ENCODE measurements at places on chromosomes 1 and 21. TPM values are rescaled to one million over a fixed set of nuclear protein-coding genes. Genes with fewer than 3 reads are reported as not detected.
A peak's percentile ranks its signal among the peaks of the same experiment; 100 is the strongest.

CD1E gene
- polyA plus RNA-seq, result not detected

CELA2A gene
- not detected for polyA plus RNA-seq

OR2T11 gene
- not detected for polyA plus RNA-seq

SIM2 gene
- polyA plus RNA-seq, result 0.05 TPM

LAPTM5 gene
- polyA plus RNA-seq, result 0.77 TPM

TNFRSF9 gene
- polyA plus RNA-seq, result not detected

FAM163A gene
- polyA plus RNA-seq, result 0.28 TPM

DNA sequence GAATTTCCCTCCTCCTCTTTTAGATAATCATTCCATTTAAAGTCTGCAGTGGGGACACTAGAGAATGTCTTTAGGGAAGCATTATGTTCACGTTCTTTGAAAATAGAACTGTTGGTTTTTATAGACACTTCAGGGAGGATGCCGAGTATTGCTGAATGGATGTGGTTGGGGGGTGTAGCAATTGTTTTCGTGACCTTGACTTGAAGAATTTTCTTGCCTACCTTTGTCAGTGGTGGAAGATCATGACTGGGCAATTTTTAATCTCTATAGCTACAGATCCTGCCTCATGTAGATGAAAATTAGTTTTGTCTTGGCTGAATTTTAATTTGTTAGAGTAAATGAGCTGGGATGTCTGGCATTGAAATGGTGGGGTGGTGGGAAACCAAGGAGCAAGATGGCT, 3.8 kb downstream of the SMG7 start:
- no peak overlapping the region for H3K4me3 ChIP-seq
- H3K27ac ChIP-seq, result no peak overlapping the region
- DNase-seq, result no peak
- no peaks in the 10 kb centered on the region for H3K27me3 ChIP-seq
- H3K36me3 ChIP-seq, result no peaks in the 10 kb centered on the region
- peaks cover 8% of the 10 kb centered on the region for H3K4me1 ChIP-seq

- no peak for DNase-seq
- H3K4me3 ChIP-seq, result no peak overlapping the region
- no peaks in the 10 kb centered on the region for H3K27me3 ChIP-seq
Measured at GRCh38 chr1:66334318-66334717, 199.6 kb upstream of the SGIP1 start.

GRCh38 chr1:2132222-2133038, 62.1 kb downstream of the FAAP20 start:
- no peak overlapping the region for H3K27ac ChIP-seq
- H3K27me3 ChIP-seq, result no peaks in the 10 kb centered on the region
- DNase-seq, result no peak
- H3K36me3 ChIP-seq, result no peaks in the 10 kb centered on the region
- peak overlapping the region; percentile 29 for H3K4me3 ChIP-seq
- H3K4me1 ChIP-seq, result peaks cover 20% of the 10 kb centered on the region

GRCh38 chr21:26776310-26777021, 68.7 kb downstream of the ADAMTS1 start:
- no peak overlapping the region for H3K4me3 ChIP-seq
- no peak overlapping the region for H3K27ac ChIP-seq
- DNase-seq, result no peak
- no peaks in the 10 kb centered on the region for H3K27me3 ChIP-seq

- H3K27ac ChIP-seq, result no peak overlapping the region
- no peak overlapping the region for H3K4me3 ChIP-seq
- no peaks in the 10 kb centered on the region for H3K36me3 ChIP-seq
- peaks cover under 1% of the 10 kb centered on the region for H3K4me1 ChIP-seq
- no peak for DNase-seq
- H3K27me3 ChIP-seq, result no peaks in the 10 kb centered on the region
Measured at GRCh38 chr21:36245649-36246048, 74.3 kb upstream of the MORC3 start.

DNA sequence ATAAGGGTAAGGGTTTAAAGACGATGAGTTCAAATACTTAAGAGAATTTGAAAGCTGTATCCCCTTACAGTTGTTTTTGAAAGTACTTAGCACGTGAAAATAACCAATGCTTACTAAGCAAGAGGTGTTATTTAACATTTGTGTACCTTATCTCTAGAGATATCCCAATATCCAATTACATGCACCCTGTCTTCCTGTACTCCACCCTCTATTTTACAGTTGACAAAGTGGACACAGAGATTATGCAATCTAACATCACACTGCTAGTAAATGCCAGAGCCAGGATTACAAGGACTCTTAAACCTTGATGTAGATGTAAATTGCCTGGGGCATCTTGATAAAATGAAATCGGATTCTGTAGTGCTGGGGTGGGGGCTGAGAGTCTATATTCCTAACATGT, 72.0 kb downstream of the GDAP2 start:
- H3K4me1 ChIP-seq, result no peaks in the 10 kb centered on the region
- no peaks in the 10 kb centered on the region for H3K27me3 ChIP-seq
- no peak overlapping the region for H3K27ac ChIP-seq
- DNase-seq, result no peak
- H3K36me3 ChIP-seq, result no peaks in the 10 kb centered on the region

DNA sequence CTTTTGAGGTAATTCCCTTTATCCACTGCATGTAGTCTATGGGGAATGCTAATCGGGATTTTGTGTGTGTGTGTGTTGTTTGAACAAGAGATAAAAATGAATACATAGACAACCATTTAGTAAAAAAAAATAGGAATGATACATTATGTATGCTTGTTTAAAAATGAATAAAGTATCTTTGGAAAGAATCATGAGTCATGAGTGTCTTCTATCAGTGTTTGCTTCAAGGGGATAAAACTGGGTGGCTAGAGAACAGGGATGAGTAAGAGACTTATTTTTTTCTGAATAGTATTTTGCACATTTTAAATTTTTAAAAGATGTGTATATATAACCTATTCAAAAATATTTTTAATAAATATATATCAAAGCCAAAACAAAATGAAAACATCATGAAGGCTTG, 839.4 kb upstream of the ADGRL4 start:
- H3K27me3 ChIP-seq, result no peaks in the 10 kb centered on the region
- no peak overlapping the region for H3K4me3 ChIP-seq
- H3K36me3 ChIP-seq, result no peaks in the 10 kb centered on the region
- no peak for DNase-seq
- H3K27ac ChIP-seq, result no peak overlapping the region

DNA sequence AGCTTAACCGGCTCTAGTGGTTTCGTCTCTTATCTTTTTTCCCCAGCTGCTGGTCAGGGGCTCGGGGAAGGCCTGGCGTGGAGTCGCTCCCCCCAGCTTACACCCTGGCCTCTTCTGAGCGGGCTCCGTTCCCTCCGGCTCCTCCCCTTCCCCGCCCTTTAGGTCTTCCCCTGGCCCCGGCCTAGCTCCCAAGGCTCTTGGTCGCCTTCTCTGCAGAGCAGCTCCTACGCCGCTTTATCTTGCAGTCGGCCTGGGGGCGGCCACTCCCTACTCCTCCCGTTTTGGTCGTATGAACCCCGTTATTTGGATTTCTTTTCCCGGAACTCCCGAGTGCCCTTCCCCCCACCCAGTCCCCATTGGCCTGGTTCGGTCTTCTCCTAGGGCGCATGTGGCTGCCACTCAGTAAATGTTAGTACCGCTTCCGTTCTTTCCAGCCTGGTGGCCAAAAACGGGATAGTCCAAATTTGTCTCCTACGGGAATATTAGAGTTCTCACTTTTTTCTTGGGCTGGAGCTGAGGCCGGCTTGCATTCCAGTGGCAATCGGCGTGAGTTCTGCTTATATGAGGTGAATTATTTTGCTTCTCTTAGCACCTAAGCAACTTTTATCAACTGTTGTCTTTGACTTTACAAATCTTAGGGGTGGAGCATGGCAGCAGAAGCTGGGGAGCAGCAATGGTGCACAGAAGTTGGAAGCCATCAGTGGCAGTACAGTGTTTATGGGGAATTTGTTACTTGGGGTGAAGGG, 467 bp downstream of the THRAP3 start:
- DNase-seq, result peak; percentile 23
- H3K36me3 ChIP-seq, result peaks cover 3% of the 10 kb centered on the region
- no peaks in the 10 kb centered on the region for H3K27me3 ChIP-seq
- no peaks in the 10 kb centered on the region for H3K4me1 ChIP-seq
- H3K4me3 ChIP-seq, result peak overlapping the region; percentile 93

GRCh38 chr1:171350594-171350993, 36.6 kb downstream of the FMO4 start:
- no peak overlapping the region for H3K27ac ChIP-seq
- H3K27me3 ChIP-seq, result no peaks in the 10 kb centered on the region
- no peaks in the 10 kb centered on the region for H3K4me1 ChIP-seq

GRCh38 chr1:85991261-85991660, 165.3 kb downstream of the COL24A1 start:
- H3K4me3 ChIP-seq, result no peak overlapping the region
- H3K27me3 ChIP-seq, result no peaks in the 10 kb centered on the region
- H3K27ac ChIP-seq, result no peak overlapping the region
- no peak for DNase-seq

- peaks cover 53% of the 10 kb centered on the region for H3K36me3 ChIP-seq
- no peak overlapping the region for H3K27ac ChIP-seq
- no peak overlapping the region for H3K4me3 ChIP-seq
- DNase-seq, result no peak
Measured at GRCh38 chr1:8362701-8363101, 44.8 kb downstream of the SLC45A1 start.

GRCh38 chr1:30518186-30518585, 205.2 kb downstream of the MATN1 start:
- no peak overlapping the region for H3K27ac ChIP-seq
- no peak overlapping the region for H3K4me3 ChIP-seq
- no peak for DNase-seq
- H3K27me3 ChIP-seq, result no peaks in the 10 kb centered on the region
- H3K4me1 ChIP-seq, result no peaks in the 10 kb centered on the region

DNA sequence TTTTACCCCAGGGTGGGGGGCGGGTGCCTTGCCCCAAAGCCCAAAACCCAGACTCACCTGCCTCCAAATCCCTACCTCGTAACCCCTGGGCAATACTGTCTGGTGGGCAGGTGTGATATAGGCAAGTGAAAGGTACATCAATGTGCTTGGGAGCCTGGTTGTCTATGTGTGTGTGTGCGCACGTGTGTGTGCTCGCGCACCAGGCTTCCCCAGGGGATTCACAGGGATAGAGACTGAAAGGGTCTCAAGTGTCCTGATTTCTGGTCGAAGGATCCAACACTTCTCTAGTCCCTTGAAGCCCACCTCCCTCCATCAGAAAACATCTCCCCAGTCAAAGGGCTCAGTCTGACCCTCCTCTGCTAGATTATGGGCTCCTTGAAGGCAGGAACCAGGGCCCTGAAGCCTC, 28.9 kb upstream of the EPB41 start:
- DNase-seq, result no peak
- no peaks in the 10 kb centered on the region for H3K36me3 ChIP-seq
- H3K4me3 ChIP-seq, result no peak overlapping the region
- H3K27me3 ChIP-seq, result peaks cover 11% of the 10 kb centered on the region

- H3K4me1 ChIP-seq, result peaks cover 2% of the 10 kb centered on the region
- peaks cover 7% of the 10 kb centered on the region for H3K27me3 ChIP-seq
- no peak overlapping the region for H3K27ac ChIP-seq
- H3K36me3 ChIP-seq, result no peaks in the 10 kb centered on the region
Measured at GRCh38 chr1:109912214-109912861, 1.7 kb downstream of the CSF1 start.

GRCh38 chr1:64539289-64539688, 69.4 kb downstream of the CACHD1 start:
- DNase-seq, result no peak
- peaks cover 9% of the 10 kb centered on the region for H3K4me1 ChIP-seq
- no peaks in the 10 kb centered on the region for H3K36me3 ChIP-seq
- no peak overlapping the region for H3K27ac ChIP-seq

DNA sequence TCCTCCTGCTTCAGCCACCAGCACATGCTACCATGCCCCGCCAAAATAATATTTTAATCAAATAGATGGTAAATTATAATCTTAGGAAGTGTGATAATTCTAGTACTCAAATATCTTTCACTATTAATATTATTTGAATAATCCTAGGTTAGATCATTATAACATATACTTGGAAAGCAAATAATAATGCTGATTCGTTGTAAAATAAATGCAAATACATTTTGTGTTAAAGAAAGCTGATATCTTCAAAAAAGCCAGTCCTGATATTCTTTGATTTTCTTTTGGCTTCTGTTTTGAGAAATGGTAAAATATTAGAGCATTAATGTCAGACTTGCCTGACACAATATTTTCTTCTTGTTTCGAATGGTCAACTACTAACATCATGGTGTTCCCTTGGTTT, 116.3 kb upstream of the ADAMTS5 start:
- H3K27ac ChIP-seq, result no peak overlapping the region
- H3K36me3 ChIP-seq, result no peaks in the 10 kb centered on the region
- no peak overlapping the region for H3K4me3 ChIP-seq
- H3K27me3 ChIP-seq, result no peaks in the 10 kb centered on the region
- no peak for DNase-seq

GRCh38 chr1:203668401-203668800, 41.8 kb downstream of the ATP2B4 start:
- no peak for DNase-seq
- no peak overlapping the region for H3K4me3 ChIP-seq
- H3K27me3 ChIP-seq, result no peaks in the 10 kb centered on the region

- no peak overlapping the region for H3K27ac ChIP-seq
- no peaks in the 10 kb centered on the region for H3K36me3 ChIP-seq
- DNase-seq, result no peak
- no peak overlapping the region for H3K4me3 ChIP-seq
- H3K4me1 ChIP-seq, result no peaks in the 10 kb centered on the region
- no peaks in the 10 kb centered on the region for H3K27me3 ChIP-seq
Measured at GRCh38 chr1:115560027-115560426, 81.7 kb upstream of the VANGL1 start.

DNA sequence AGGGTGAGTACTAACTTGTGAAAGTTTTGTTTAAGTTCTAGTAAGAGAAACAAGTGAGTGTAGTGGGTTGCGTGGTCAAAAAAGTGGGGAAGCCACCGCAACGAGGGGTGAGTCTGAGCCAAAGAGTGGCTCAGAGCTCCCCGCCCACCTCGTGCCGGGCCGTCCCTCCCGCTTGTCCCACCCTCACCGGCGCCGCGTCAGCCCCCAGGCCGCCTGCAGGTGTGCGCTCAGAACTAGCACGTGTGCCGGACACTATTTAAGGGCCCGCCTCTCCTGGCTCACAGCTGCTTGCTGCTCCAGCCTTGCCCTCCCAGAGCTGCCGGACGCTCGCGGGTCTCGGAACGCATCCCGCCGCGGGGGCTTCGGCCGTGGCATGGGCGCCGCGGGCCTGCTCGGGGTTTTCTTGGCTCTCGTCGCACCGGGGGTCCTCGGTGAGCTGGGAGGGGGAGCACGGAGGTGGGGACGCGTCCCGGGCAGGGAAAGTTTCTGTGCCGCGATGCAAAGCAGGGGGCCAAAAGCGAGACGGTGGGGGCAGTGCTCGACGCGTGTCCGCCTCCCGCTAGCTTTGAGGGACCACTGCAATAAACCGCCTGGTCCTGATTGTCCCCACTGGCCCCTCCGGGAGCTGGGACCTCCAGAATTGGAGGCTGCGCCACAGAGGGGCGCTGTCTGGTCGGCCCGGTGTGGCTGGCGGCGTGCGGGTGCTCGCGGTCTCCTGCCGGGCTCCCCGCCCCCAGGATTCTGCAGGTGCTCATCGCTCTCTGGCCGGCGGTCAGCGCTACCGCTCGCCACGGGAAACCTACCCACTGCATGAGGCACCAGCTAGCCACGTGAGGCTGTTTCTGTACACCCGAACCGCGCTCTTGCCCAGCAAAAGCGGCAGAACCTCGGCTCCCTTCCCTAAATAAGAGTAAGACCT, at the start of gene CR2:
Gene CR2, plus strand, starts transcription at position 283 of the 919 bp plus-strand sequence. Its CDS starts 91 bp downstream, at position 374.
- peaks cover 30% of the 10 kb centered on the region for H3K27me3 ChIP-seq
- DNase-seq, result peak; percentile 80
- no peaks in the 10 kb centered on the region for H3K4me1 ChIP-seq
- H3K36me3 ChIP-seq, result no peaks in the 10 kb centered on the region

GRCh38 chr1:89794406-89794805, 26.4 kb upstream of the LRRC8D start:
- no peak for DNase-seq
- H3K4me3 ChIP-seq, result no peak overlapping the region
- no peaks in the 10 kb centered on the region for H3K4me1 ChIP-seq
- H3K27ac ChIP-seq, result no peak overlapping the region
- H3K36me3 ChIP-seq, result no peaks in the 10 kb centered on the region

Measured in H1 (cell line).